Eye (tissue), 1 donor: ENCODE measurements at places on chromosomes 4 and X.
A peak's percentile ranks its signal among the peaks of the same experiment; 100 is the strongest.

GRCh38 chrX:112368371-112368770, 285.8 kb upstream of the TRPC5 start:
- peak; percentile 3 for DNase-seq

DNA sequence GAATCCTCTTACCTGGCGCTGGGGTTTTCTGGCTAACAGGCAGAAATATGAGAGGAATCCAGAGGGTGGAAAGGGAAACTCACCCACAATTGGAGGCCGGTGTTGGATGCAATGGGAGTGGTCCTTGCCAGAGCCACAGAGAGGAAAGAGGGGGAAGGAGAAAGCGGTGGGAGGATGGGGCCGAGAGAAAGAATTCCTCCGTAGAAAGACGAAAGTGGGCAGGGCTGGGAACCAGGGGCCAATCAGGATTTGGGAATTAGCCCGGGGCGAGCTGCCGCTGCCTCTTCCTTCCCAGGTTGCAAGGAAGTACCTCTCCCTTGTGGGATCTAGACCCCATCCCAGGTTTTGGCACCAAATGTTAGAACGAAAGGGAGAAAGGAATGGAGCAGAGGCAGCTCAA, 83.1 kb upstream of the SPIN4 start:
- DNase-seq, result no peak

GRCh38 chr4:7236847-7237246, 44.5 kb downstream of the SORCS2 start:
- no peak for DNase-seq

- DNase-seq, result no peak
Measured at GRCh38 chrX:47683184-47683828, 24.3 kb upstream of the UXT start.

DNA sequence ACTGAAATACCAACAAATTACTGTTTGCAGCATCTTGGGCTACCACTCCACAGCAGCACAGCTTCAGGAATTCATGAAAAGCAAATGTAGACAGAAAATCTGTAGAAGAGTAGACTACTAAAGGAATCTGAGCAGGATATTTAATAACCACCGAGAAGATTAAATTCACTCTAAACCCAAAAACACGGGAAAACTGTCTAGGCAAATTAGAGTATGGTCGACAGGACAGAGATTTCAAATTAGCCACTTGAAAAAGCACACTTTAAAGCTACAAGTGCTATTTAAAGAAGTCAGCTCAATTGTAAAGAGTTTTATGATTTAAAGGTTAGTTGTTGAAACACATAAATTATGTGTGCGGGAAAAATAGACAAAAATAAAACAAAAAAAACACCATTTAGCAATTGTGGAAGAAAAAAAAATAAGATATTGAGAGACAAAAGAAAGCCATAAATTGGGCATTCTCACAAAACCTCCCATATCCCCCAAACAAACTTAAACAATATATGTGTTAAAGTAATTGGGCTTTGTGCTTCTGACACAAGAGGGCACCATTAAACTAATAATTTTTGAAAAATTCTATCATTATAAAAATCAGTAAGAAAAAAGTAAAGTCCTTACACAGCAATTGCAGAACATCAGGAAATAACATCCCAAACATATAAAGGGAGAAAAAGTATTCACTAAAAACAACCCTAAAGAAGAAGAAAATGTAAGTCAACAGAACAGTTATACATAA, 880.8 kb downstream of the TECRL start:
- peak; percentile 71 for DNase-seq

GRCh38 chrX:12970691-12971202, 4.2 kb upstream of the TMSB4X start:
- DNase-seq, result peak; percentile 64

DNA sequence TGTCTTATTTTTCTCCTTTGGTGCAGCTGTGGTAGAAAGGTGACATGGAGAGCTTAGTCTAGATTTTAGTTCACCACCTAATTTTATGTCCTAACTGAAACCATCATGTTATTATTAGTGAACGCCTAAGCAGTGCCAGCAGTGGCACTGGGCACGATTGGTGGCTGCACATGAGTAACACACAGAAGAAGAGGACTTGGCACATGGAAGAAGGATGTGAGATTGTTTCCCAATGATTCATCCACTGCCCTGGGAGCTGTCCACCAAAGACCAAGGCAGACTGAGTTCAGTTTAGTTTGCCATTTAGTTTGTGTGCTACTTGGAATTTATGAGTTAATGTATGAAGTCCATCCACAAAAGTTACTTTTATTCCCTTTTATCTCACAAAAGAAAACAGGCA, 68.1 kb upstream of the NAP1L5 start:
- no peak for DNase-seq

DNA sequence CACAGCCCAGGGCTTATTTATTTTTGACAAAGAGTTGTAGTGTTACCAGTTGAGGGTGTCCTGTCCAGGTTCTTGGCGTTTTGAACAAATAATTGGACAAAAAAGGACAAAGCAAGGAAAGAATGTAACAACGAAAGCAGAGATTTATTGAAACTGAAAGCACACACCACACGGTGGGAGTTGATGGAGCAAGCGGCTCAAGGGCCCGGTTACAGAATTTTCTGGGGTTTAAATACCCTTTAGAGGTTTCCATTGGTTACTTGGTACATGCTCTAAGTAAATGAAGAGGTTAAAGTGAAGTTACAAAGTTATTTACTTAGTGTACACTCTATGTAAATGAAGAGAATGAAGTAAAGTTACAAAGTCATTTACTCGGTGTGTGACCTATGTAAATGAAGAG, 27.8 kb upstream of the OPHN1 start:
- DNase-seq, result no peak

DNA sequence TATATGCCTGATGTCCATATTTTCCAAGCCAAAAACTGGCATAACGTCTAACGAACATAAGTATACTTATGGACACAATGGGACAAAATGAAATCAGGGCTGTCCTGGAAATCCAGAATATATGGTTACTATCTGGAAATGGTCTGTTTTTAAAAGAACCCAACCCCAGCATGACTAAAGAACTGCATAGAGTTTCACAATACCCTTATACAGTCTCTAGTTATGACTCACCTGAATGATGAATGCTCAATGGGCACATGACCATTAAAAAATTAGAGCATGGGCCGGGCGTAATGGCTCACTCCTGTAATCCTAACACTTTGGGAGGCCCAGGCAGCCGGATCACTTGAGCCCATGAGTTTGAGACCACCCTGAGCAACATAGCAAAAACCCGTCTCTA, 31.8 kb downstream of the AMMECR1 start:
- DNase-seq, result no peak

DNA sequence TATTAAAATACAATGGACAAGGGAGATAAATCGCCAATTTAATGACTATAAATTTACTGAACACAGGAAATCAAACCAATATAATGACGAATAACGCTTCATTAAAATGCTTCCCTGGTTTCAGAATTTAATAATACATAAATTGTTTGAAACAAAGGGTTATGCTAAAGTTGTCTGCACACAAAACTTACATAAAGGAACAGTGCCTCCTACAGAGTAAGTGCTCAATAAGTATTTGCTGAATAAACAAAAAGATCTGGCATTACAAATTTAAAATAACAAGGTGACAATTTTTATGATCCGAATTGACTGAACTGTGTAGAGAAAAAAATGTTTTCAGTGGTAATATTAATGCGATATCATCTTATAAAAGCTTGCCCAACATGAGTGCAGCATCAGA, 69.6 kb downstream of the NOCT start:
- no peak for DNase-seq

- DNase-seq, result peak; percentile 42
Measured at GRCh38 chr4:110155654-110156053, 42.8 kb downstream of the ELOVL6 start.

GRCh38 chr4:92679149-92679548, 375.4 kb downstream of the GRID2 start:
- no peak for DNase-seq

GRCh38 chrX:17525762-17526555, 151.0 kb downstream of the NHS start:
- DNase-seq, result no peak

DNA sequence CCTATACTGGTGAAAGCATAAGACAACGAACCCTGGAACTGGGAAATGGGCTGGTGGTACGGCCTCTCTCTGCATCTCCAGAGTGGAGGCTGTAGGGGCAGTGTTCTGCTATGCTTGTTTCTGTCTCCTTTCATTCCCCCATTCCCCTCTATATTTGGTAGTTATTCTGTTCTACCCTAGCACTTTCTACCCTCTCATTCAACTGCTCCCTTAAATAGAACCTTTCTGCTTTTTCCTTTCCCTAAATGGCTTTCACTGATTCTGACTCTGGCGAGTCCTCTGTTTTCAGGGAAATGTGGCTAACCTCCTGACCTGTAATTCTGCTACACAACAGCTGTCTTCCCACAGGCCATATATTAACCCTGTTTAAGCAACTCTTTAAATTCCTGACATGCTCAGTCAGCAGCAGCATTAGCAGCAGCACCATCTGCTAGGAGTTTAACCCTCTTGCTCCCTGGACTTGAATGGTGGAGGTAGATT, 94.2 kb downstream of the CXCL13 start:
- peak; percentile 74 for DNase-seq

DNA sequence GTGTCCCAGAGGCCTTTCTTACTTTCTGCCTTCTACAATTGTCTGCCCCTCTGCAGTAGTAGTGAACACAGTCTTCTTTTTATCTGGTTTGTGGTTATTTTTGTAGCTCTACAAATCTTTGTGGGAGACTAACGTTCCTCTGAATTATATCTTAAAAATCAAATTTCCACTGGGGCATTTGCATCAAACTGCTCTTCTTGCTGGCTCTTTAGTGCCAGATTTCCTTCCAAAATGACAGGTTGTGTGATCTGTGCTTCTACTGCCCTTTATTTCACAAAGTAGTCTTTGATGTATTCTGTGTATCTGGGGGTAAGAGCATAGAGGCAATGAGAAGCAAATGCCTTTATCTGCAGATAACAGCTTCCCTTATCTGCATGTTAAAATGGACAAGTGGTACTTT, 34.5 kb downstream of the TSPAN7 start:
- DNase-seq, result no peak

GRCh38 chr4:53786632-53787031, 195.3 kb upstream of the LNX1 start:
- no peak for DNase-seq

- DNase-seq, result no peak
Measured at GRCh38 chr4:35604724-35605123, 639.6 kb downstream of the ARAP2 start.

DNA sequence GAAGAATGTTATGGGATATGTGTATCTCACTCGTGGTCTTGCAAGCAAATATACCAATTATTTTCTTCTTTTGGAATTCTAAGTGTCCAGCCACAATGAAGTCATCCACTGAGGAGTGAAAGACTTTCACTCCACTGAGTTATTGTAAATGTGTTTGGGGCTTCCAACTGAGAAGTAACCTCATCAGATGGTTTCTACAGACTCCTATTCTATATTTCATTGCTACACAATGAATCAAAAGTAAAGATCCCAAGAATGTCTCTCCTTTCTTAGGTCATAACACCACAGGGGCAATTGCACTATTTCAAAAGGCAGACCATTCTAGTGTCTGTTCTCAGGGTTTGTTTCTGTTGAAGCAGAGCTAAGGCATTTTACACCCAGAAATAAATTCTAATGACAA, 12.3 kb upstream of the VCX2 start:
- no peak for DNase-seq

- DNase-seq, result no peak
Measured at GRCh38 chr4:43987331-43987944, 461.2 kb downstream of the KCTD8 start.

DNA sequence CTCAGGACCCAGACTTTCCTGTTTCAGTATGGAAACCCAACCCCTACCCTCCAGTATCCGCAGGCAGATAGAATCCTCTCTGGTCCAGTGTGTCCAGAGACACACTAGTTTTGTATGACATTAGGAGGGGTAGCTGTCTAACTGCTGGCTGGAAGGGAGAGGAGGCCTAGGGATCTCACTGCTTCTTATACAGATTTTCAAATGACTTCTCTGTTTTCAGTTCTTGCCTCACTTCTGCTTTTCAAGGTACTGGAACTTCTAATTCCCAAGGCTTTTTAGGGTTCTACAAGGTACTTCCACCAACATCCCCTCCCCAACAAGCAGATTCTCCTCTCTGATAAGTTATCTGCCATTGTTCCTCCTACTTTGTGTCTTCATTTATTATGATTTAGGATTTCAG, 6.1 kb downstream of the SGCB start:
- no peak for DNase-seq

GRCh38 chr4:23423540-23423939, 466.3 kb downstream of the PPARGC1A start:
- DNase-seq, result no peak

DNA sequence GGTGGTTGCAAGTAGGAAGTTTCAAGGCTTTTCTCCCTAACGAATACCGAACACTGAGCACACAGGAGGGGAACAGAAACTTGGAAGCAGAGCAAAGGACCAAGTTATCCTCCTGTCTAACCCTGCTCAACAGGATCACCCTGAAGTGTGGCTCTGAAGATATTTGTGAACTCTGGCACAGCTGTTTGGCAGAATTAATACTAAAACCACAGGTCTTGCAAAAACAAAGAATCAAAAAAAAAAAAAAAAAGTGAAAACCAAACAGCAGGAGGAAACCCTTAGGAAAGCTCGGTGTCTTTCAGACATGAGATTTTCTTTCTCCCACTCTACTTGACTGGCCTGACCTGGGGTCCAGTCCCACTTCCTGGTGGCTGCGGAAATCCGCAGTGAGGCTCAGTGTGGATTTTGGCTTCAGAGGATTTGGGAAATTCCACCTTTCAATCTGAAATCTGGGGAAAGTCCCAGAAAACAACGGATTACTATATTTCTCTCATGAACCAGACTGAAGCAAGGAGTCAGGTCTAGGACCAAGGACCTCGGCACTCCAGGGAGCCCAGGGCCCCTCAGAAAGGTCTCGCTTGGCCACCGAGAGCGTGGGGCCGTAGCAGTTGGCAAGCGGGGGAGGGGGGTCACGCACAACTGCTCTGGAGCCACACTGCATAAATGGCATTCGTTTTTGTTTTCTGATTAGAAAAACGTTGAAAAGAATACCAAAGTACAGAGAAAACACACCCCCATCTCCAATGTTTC, 867 bp downstream of the TIFA start:
- peak; percentile 66 for DNase-seq

- peak; percentile 72 for DNase-seq
Measured at GRCh38 chrX:41180194-41180908, 95.1 kb downstream of the USP9X start.

- no peak for DNase-seq
Measured at GRCh38 chr4:168584321-168584771, 87.5 kb downstream of the PALLD start.

GRCh38 chr4:186954509-186954908, 230.9 kb upstream of the FAT1 start:
- no peak for DNase-seq

DNA sequence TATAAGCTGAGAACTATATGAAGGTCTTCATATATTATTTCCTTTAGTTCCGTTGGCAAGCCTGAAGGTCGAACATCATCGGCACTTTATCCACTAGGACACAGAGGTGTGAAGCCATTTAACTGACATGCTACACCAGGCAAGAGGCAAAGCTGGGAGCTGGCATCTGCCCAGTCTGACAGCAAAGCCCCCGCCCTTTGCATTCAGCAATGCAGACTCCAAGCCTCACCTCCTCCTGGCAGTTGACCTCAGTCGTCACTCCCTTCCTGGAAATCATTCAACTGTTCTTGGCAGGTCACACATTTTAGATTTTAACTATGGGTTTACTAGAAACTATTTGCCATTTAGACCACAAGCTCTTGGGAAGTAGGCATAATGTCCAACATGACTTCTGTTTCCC, 135.8 kb upstream of the FRG1 start:
- no peak for DNase-seq

- no peak for DNase-seq
Measured at GRCh38 chrX:140317462-140317861, 187.4 kb downstream of the SOX3 start.

- DNase-seq, result no peak
Measured at GRCh38 chr4:183589461-183590099, 69.4 kb downstream of the RWDD4 start.

- no peak for DNase-seq
Measured at GRCh38 chr4:87009095-87009648, 74.4 kb downstream of the AFF1 start.
